Esophagus squamous epithelium (tissue), 5 donors: ENCODE measurements at places on chromosomes 13 and 19.

- DNase-seq = no peak
These were observed 547 bp downstream of the ABCC4 start for GRCh38 chr13:95300625-95301182.

DNA sequence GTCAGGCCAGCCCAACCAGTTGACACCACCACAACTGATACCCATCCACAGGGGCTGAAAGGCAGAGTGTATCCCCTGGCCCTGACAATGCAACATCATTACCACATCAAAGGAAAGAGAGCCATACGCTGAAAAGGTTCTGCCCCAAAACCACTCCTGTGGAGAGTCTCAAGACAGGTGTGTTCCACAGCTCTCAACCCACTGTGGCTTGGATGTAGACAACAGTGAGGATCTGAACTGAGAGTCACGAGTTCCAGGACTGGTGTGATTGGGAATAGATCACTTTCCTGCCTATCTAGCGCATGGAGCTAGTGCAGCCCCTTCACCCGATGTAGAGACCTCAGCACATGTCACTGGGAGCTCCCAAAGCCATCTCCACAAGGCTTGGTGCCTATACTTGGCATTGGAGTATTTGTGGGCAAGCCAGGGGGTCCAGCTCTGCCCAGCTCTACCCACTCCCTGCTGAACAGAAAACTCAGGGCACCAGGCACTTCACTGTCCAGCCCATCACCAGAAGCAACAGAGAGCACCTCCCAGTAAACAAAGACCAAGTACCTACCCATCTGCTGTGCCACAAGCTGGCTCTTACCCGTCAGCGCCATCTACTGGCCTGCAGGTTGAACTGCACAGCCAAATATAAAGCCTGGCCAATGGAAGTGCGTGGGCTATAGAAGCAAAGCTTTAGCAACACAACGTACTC, 579.5 kb downstream of the UQCRFS1 start:
- no peak for DNase-seq

DNA sequence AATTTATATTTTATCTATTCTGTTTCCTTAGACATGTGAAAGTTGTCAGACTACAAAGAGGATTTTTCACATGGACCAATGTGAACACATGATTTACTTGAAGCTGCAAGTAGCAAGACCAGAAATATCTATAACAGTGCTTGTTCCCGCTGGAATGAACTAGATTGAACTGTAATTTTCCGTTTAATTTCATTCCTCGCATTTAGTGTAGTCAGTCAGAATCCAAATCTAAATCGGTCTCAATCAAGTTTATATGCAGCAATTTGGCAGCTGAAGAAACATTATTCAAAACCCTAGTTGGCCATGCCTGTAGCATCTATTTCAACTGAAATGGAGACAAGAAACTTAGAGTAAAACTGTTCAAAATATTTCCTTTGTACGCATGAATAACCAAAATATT, 570.7 kb upstream of the SLITRK5 start:
- DNase-seq = no peak

DNA sequence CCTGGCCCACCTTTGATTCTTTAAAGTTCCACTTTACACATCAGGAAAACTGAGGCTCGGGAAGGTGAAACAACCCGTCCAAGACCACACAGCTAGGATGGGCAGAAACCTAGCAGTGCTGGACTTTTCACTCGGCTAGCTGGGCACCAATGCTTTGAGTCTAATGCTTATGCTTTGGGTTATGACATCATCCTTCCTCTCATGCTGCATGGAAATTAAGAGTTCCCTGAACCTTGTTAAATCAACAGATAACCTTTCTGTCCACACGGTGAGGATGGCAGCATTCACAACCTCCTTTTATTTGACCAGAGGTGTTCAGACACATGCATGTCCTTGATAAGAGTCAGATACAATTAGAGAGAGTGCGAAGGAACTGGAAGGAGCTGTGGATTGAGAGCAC, 138.4 kb downstream of the UQCRFS1 start:
- DNase-seq = no peak

- DNase-seq = no peak
These were observed 138.5 kb downstream of the RBM26 start for GRCh38 chr13:79267560-79267959.

DNA sequence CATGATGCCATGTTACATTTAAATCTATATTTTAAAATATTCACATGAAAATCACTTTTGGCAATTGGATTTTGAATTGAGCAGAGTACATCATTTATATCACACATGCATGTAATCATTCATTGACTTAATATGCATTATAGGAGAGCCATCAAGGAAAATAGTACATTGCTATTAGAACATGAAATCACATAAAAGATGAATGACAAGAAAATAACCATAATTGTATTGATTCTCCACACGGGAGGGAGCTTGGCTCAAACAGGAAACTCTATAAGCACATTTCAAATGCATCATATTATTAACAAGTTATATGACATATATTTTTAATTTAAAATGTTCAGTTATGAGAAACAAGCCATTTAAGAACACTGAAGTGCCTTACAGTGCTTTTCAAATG, 208.6 kb upstream of the PRR20A start:
- DNase-seq = no peak

DNA sequence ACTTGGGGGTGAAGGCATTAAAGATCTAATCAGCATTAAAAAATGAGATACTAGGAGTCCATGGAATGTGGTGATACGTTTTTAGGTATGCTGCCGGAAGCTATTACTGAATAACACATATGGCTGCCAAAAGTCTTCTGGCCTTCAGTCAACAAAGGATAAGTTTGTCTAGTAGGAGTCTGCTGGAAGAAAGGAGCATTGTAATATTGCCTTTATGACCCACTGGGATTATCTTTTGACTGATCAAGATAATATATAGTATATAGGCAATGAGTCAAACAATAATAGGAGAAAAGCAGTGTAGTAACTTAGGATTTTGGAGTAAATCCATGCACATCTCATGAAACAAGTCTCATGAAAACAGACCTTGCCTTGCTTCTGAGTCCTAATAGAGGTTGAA, 295.4 kb downstream of the SLITRK6 start:
- no peak for DNase-seq
